Amniotic epithelial cell (primary cell): ENCODE measurements at places on chromosomes 12 and 14.

- no peak for DNase-seq
Measured at GRCh38 chr14:23069413-23069806, 12.1 kb upstream of the CDH24 start.

DNA sequence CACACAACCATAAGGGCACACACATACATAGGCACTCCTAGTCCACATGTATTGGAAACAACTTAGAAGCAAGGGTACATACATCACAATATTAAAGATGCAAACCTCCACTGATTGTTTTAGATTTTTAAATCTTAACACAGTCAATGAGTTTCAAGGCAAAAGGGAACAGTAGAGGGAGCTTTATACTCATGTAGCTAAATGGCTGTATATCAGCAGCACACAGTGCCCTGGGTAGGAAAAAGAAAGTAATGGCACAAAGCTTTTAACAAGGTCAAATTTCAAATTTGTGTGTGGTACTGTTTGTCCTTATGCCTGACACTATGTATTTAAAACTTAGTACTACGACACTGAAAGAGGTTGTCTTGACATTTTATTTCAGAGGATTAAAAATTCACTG lies 262.0 kb downstream of the MED13L start:
- DNase-seq, result peak; percentile 66

GRCh38 chr14:97993508-97994019 lies 1196.4 kb downstream of the VRK1 start:
- DNase-seq, result no peak

GRCh38 chr12:130431176-130431575 lies 93.5 kb downstream of the PIWIL1 start:
- no peak for DNase-seq

DNA sequence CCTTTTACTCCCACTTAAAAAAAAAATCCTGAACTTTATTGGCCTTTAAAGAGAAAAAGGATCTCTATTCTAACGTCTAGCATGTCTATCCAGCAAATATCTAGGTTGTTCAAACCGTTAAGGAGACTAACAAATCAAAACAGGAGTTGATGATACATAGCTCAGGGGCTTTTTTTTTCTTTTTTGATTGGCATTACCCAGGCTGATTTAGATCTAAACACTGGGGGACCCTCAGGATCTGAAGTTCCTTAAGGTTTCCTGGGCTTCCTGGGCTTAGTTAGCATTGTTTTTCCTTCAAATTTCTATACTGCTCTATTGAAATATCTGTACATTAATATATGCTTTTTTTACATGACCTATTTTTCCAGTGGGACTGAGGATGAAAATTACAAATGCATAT lies 42.3 kb downstream of the EFCAB11 start:
- DNase-seq, result no peak

DNA sequence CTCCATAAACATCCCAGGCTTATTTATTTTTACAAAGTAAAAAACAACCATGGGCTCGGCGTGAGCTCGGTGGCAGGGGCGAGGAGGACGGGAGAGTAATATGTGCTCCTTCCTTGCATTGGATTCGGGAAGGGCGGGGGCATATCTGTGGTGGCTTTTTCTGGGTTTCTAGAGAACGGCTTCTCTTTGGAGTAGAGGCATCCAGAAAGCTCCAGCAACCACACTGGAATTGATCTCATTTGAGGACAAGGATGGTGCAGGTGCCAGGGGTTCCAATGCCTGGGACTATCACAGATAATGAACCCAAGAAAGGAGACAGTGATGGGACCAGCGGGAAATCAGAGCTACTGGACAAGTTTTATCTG lies 18.9 kb downstream of the ADGRD1 start:
- no peak for DNase-seq

GRCh38 chr12:110721570-110721969 lies 21.1 kb downstream of the PPP1CC start:
- DNase-seq, result no peak

GRCh38 chr12:120933786-120934185 lies 29.6 kb upstream of the SPPL3 start:
- DNase-seq, result no peak

DNA sequence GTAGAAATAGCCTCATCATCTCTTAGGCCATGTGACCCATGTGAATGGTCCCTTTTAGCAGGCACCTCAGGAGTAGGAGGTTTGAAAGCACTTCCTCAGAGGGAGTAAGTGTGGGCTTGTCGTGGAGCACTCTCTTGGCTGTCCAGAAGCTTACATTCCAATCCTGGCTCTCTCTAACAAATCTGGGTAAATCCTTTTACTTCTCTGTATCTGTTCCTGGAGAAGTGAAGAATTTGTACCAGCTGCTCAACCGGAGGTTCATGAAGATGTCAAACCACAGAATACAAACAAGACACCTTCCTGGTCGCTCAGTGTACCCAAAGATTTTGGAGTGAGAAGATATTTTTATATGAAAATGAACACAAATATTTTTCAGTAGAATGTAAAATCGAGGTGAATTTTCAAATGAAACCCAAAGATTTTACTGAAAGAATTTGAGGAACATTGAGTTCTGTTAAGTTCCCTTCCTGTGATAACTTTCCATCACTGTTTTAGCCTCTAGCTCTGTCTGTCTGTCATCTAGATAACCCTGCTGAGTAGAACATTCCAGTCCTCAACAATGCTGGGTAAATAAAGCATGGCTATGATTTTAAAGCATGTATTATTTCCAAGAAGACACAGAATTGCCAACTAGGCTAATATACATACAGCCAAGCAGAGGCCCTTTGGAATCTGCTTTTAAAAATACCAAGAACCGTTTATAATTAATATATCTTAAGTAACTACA lies 263.9 kb upstream of the RGS6 start:
- DNase-seq, result peak; percentile 86

GRCh38 chr14:75521415-75522199 lies 662 bp upstream of the BATF start:
- DNase-seq, result peak; percentile 9

- no peak for DNase-seq
Measured at GRCh38 chr14:100165831-100166440, 6.5 kb upstream of the DEGS2 start.

GRCh38 chr12:7667125-7667524 lies 1.4 kb upstream of the APOBEC1 start:
- DNase-seq, result no peak

GRCh38 chr14:88521818-88522217 lies 33.0 kb downstream of the PTPN21 start:
- peak; percentile 27 for DNase-seq
